ENCODE measurements at places on chromosomes 7 and 10.

- no peak for DNase-seq
These were observed 4.9 kb downstream of the COL17A1 start for GRCh38 chr10:104080762-104081161.

DNA sequence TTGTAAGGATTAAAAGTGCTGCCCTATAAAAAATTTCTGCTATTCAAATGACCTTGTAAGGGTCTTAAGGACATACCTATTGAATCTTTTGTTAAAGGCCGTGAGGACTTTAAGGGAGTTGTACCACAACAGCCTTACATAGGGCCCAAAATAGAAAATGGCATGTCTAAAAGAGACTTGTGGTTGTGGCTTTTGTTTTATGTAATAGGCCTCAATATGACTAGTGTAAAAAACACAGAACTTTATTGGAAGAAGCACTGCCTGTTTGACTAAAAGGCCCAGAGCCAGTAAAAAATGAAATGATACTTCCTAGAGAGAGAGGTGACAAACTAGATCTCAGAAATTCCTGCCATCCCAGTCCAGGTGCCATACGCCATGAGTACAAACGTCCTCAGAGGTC, 286.6 kb downstream of the SEMA3D start:
- DNase-seq, result no peak

- DNase-seq, result no peak
These were observed 162.2 kb downstream of the EGFR start for GRCh38 chr7:55180963-55181542.

DNA sequence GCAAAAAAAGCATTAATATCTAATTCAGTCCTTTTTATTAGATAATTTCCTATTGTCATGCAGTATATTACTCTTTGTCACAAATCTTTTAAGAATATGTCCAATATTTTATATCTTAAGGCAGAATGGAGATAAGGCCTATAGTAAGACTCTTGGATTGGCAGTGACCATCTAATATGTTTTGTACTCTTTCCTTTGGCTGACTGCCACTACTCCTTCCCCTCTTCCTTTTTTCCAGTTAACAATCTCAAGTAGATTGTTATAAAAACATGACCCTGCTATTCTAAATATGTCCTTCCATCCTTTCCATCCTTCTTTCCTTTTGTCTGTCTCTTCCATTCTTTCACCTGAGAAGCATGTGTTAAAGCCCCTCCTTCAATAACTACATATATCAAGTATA, 92.8 kb upstream of the TMEM168 start:
- DNase-seq, result no peak

DNA sequence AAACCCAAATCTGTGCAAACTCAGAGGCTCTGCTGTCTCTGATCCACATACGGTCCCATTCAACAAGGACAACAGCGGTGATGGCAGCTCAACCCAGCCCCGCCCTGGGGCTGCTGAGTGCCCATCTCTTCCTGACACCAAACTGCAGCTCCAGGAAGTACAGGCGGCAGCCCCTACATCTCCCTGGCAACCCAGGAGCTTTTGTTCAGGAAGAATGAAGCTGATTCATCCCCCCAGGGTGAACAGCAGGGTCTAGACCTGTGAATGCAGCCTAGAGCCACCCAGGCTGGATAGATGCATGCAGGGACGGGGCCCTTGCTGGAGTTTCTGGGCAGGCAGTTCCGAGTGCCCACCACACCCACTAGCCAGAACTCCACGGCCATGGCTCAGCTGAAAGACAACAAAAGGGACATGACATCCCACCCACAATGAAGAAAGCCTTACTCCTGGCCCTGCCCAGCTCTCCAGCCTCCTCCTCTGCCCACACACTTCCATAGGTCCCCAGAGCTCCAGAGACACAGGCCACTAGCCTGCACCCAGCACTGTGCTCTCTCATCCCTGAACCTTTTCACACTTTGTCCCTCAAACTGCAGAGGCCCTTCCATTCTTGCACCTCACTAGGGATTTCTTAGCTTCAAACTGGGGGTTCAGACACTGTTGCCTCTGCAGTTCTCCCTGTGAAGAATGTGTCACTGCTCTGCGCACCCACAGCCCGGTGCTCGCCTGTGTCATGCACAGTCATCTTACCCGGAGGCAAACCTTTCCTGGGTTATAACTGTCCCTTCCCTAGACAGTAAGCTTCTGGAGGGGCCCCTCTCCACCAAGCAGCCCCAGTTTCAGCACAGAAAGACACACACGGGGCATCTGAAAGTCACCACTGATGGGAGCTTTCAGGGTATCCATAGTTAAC, 99.1 kb downstream of the GRID1 start:
- no peak for DNase-seq
